ENCODE measurements at places on chromosomes 7 and 10. TPM values are rescaled to one million over a fixed set of nuclear protein-coding genes. Genes with fewer than 3 reads are reported as not detected.

Gene ANK3
- 171 TPM for total RNA-seq

Gene CPED1
- 35.5 TPM for total RNA-seq

Gene ICA1
- 1.9 TPM for total RNA-seq

Gene HSPA12A
- 6.0 TPM for total RNA-seq

GRCh38 chr10:129350690-129351089, 116.4 kb upstream of the MGMT start:
- H3K27ac ChIP-seq: no peak overlapping the region
- DNase-seq: no peak
- no peaks in the 10 kb centered on the region for H3K27me3 ChIP-seq

DNA sequence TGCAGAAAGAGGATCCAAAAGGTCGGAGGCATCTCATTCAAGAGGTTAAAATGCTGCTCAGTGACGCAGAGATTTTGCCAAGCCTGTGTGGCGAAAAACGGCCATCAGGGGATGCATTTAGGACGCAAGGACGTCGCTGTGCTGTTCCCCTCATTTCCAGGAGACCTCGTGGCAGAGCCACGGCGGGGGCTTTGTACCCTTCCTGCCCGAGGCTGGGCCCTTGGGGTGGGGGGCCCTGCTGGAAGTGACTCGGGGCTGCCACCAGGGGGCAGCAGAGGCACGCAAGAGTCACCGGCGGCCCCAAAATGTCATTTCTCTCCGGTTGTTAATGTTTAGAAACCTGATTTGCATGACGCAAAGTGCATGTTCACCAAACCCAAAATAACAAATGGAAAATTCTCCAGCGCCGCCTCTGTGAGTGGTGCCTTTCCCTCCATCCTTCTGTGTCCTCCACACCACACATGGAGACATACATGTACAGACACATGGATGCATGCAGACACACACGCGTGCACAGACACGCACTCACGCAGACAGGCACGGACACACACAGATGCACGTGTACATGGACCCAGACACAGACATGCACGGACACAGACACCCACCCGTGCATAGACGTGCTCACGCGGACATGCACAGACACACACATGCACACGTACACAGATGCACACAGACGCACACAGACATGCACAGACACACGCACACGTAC, 51.0 kb upstream of the NKX6-2 start:
- H3K36me3 ChIP-seq: peaks cover 12% of the 10 kb centered on the region
- peak overlapping the region; percentile 62 for H3K4me3 ChIP-seq
- peak; percentile 40 for DNase-seq
- H3K27ac ChIP-seq: peak overlapping the region; percentile 94

DNA sequence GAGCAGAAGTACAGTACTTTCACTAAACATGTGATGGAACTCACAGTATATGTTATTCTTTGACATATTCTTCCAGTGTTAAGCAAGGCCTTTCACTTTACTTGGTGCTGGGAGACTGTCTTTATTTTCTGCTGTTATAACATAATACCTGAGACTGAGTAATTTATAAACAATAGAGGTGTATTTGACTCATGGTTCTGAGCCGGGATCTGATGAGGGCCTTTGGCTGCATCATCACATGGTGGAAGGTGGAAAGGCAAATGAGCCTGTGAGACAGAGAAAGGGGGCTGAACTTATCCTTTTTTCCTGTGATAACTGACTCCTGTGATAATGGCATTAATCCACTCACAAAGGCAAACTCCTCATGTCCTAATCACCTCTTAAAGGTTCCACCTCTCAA, 1.4 kb downstream of the SUPV3L1 start:
- H3K4me3 ChIP-seq: peak overlapping the region; percentile 77
- H3K36me3 ChIP-seq: peaks cover 6% of the 10 kb centered on the region
- no peak for DNase-seq

DNA sequence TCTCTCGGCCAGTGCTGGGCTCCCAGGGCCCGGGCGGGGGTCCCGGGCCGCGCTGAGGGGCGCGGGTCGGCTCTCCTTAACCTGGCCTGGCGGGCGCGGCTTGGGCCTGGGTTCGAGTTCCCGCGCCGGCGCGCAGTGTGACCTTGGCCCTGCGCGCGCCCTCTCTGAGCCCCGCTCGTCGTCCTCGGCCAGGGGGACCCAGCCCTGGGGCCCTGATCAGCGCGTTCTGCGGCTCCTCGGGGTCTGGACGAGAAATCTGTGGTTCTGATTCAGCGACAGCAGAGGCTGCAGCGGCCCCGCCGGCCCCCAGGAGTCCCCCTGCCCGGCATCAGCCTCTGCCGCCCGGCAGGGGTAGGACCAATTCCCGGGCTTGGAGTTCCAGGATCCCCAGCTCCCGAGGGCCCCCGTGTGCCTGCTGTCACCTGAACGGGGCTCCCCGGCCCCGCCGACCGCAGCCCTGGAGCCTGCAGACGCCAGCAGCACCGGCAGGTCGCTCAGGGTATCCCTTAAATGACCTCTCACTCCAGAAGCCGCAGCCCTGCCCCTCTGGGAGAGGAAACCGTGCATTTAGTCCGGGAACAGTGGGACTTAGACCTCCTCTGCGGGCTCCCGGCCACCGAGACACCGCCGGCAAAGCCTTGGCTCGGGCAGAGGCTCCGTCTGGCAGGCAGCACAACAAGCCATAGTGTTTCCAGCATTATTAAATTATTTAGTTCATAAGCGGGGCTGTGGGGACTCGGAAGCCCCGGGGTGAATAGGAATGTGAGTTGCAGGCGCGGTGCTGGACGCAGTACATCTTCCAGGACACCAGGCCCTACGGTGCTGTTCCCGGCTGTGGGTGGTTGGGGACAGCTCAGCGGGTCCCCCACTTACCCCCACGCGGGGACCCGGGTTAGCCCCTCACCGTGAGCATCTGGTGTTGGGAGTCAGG, 572 bp downstream of the CHST12 start:
- no peaks in the 10 kb centered on the region for H3K36me3 ChIP-seq

DNA sequence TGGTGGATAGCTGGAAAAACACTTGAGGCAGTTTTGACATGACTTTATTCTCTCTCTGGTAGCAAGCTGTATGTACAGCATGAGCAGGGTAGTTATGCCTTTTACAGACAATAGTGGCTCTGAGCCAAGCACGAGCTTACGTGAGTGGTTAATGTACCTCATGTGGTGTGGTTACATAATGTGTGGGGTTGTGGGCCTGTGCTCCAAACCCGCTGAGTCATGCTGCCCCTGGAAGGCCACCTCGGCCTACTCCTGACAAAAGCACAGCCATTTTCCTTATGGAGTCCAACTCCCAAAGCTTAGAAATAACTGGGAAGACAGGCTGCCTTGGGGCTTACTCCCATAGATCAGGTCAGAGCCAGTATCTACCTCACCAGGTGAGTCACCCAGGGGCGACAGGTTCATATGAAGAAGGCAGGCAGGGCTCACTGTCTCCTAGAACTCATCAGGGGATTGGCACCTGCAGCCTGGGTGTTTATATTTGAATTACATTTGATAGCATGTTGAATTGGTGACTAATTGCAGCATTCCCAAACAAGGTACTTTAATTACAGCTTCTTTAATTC, 404.5 kb downstream of the ADRA2A start:
- H3K4me1 ChIP-seq: no peaks in the 10 kb centered on the region
- no peak for DNase-seq
- no peak overlapping the region for H3K4me3 ChIP-seq
- no peak overlapping the region for H3K27ac ChIP-seq
- no peaks in the 10 kb centered on the region for H3K27me3 ChIP-seq
- H3K36me3 ChIP-seq: no peaks in the 10 kb centered on the region

DNA sequence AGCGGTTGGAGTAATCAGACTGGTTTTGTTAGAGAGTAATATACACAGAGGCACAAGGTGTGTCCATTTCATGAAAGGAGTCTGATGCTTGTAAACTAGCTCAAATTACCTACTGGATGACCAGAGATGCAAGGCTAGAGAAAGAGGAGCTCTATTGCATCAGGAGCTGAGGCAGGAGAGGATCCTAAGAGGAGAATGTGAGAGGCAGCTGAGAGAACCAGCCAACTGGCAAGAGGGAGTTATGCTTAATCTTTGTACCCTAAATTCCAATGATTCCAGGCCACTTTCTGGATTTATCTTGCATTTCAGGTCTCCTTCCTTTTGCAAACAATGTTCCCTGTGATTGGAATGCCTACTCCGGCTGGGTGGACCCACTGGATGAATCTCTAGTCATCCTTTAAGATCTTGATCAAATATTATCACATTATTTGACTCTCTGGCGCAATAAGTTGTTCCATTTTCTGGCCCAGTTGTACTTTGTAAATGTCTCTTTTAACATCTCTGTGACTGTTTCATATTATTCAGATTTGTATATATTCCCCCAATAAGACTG, 57.5 kb upstream of the PTPN12 start:
- no peaks in the 10 kb centered on the region for H3K36me3 ChIP-seq
- no peaks in the 10 kb centered on the region for H3K4me1 ChIP-seq
- H3K27me3 ChIP-seq: no peaks in the 10 kb centered on the region

GRCh38 chr10:35416619-35417312, 80.5 kb downstream of the CCNY start:
- peaks cover 59% of the 10 kb centered on the region for H3K4me1 ChIP-seq
- DNase-seq: no peak
- H3K27ac ChIP-seq: peak overlapping the region; percentile 46
- no peaks in the 10 kb centered on the region for H3K27me3 ChIP-seq
- H3K4me3 ChIP-seq: no peak overlapping the region
- no peaks in the 10 kb centered on the region for H3K36me3 ChIP-seq

- H3K27me3 ChIP-seq: peaks cover 38% of the 10 kb centered on the region
- H3K36me3 ChIP-seq: no peaks in the 10 kb centered on the region
- peak within 1 kb of the TSS; percentile 7 for H3K4me3 ChIP-seq
- no peaks in the 10 kb centered on the region for H3K4me1 ChIP-seq
- H3K27ac ChIP-seq: no peak within 1 kb of the TSS
These were observed at the start of gene IGFBP1 for GRCh38 chr7:45888185-45888992. IGFBP1 (plus strand) TSS chr7:45888488; CDS start chr7:45888653, 165 bp downstream.

GRCh38 chr10:125021686-125022344, 79.9 kb downstream of the ZRANB1 start:
- H3K36me3 ChIP-seq: no peaks in the 10 kb centered on the region
- no peak for DNase-seq
- H3K27ac ChIP-seq: peak overlapping the region; percentile 80

DNA sequence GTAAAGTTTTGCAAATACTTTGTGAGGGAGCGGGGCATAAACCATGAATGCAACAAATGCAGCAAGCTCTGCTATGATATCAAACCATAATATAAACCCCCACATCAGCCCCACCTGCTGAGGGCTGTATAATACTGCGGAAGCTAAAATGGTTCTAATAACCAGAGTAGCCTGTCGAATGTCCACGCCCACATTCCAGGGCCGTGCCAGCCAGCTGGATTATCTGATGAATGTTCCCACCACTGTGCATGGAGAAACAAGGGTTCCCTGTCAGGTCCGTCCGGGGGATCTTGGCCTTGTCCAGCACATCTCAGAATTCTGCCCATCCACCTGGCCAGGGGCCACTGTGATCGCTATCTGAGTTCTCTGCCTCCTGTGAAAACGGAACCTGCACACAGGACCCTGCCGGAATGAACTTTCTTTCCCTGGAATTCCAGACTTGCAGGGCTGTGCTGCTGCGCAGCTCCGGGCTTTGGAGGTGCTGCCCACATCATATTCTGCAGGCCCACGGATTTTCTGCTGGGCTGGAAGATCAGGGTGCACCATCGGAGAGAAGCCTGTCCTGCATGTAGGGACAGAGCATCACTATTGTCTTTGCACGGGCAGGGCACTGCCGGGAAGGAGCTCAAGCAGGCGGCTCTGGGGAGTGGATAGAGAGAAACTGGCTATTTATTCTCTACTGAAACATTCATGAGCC, 77.0 kb upstream of the GNA12 start:
- DNase-seq: no peak
- no peaks in the 10 kb centered on the region for H3K4me1 ChIP-seq
- H3K4me3 ChIP-seq: no peak overlapping the region
- H3K27me3 ChIP-seq: peaks cover 11% of the 10 kb centered on the region

All from gastrocnemius medialis (tissue), 4 donors.